Activated CD4-positive, alpha-beta T cell treated with anti-CD3 and anti-CD28 coated beads, Interleukin-2, amount 10 ng/mL, durations not matched to agents 7 days and 5 days (primary cell): ENCODE measurements at places on chromosomes 5 and 9. TPM values are rescaled to one million over a fixed set of nuclear protein-coding genes. Genes with fewer than 3 reads are reported as not detected.

GRCh38 chr9:90060256-90060655 is 455.4 kb downstream of the GADD45G start:
- no peak for DNase-seq

DNA sequence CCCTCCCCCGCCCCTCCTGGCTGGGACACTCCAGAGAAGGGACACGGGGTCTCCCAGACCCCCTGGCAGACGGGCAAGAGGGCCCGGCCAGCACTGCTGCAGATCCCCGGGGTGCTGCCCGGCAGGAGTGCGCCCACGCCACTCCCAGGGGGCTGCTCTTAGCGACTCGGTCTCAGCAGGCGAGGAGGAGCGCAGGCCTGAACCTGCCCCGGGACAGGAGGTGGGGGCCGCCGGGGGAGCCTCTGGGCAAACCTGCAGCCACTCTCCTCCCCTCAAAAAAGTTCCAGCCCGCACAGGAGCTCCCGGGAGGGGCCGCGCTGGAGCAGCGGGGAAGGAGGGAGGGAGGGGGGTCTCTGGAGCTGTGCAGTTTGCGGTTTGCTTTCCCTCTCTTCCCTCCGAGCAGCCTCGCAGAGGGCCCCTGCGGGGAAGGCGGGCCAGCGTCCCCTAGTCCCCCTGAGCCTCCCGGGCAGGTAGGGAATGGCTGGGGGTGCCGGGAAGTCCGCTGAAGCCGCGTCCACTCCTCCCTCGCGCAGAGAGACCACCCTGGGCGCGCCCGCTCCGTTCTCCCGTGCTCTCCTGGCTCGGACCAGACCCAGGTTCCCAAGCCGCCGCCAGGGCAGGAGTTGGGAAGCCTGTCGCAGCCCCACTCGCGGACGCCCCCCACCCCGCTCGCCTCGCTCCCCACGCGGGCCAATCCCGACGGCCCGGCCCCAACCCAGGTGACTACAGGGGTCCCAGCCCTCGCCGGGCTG is 44.2 kb downstream of the NACC2 start:
- DNase-seq: no peak

GRCh38 chr5:167348980-167349379 is 942.5 kb upstream of the WWC1 start:
- no peak for DNase-seq

GRCh38 chr9:76926324-76926741 is 20.4 kb upstream of the PRUNE2 start:
- no peak for DNase-seq

Gene FUT7
- total RNA-seq: 8.9 TPM

Gene ANKRD20A1
- 0.64 TPM for total RNA-seq

DNA sequence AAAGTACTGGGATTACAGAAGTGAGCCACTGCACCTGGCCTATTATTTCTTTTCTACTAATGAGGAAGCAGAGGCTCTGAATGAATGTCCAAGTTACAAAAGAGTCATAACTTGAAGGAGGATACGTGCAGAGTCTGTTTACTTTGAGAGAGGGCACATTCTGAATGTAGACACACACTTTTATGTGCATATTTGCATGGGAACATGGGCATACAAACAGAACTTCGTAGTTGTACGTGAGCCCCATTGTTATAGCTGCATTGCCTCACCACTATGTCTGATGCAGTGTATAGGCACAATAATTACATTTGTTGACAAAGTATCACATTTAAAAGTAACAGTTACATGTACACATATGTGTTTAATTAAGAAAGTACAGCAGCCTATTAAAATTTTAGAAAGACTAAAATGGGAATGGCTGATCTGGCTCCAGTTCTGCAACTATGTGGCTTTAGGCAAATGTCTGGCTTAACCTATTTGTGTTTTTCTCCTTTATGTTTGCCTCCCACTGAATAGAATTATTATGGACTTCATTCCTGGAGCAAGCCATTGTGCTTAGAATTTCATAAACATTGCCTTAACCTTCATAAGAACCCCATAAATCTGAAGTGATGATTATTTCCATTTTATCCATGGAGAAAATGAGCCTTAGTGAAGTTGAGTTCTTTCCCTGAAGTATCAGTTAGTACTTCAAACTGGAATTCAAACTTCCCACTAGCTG is 3.0 kb upstream of the DPYSL3 start:
- no peak for DNase-seq

GRCh38 chr5:14816999-14817761 is 54.4 kb downstream of the ANKH start:
- no peak for DNase-seq

Gene OTP
- not detected for total RNA-seq

- no peak for DNase-seq
These were observed 825.9 kb upstream of the GRAMD2B start for GRCh38 chr5:125597338-125597737.

DNA sequence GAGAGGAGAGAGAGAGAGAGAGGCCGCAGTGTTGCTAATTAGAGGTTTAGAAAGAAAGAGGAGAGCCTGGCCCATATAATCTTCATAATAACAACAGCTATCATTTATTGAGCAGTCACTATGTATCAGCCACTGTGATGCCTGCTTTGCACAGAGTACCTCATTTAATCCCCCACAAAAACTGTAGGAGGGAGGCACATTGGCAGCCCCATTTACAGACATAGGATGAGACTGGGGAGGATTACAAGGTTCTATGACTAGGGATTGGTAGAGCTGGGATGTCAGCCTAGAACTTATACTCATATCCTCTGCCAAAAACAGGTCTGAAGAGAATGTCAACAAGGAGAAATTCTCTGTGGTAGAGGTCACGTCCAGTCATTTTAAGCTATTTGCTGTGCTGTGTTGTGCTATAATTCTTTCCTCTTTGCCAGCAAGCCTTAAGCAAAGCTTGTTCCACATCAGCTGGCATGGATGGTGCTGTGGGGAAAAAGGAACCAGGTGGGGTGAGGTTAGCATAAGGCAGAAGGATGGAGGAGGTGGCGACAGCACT is 6.7 kb upstream of the GCNT4 start:
- DNase-seq: no peak

DNA sequence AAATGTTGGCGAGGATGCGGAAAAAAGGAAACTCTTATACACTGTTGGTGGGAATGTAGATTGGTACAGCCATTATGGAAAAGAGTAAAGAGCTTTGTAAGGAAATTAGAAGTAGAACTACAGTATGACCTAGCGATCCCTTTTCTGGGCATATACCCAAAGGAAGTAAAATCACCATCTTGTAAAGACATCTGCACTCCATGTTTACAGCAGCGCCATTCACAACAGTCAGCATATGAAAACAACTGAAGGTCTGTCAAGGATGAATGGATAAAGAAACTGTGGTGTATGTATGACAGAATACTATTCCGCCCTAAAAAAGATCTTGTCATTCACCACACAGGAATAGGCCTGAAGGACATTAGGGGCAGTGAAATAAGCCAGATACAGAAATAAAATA is 27.7 kb upstream of the SLC25A51 start:
- DNase-seq: no peak

DNA sequence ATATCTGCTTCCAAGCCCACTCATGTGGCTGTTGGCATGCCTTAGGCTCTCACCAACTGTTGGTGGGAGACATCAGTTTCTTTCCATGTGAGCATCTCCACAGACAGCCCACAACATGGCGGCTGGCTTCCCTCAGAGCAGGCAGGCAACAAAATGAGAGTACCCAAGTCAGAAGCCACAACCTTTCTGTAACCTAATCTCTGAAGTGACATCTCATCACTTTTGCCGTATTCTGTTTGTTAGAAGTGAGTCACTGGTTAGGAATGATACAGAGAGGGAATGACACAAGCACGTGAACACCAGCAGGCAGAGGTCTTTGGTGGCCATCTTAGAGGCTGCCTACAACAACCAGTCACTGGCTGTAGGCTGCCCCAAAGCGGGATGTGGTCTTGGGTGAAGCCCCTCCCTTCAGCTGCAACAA is 88.6 kb upstream of the RASGRF2 start:
- DNase-seq: no peak

DNA sequence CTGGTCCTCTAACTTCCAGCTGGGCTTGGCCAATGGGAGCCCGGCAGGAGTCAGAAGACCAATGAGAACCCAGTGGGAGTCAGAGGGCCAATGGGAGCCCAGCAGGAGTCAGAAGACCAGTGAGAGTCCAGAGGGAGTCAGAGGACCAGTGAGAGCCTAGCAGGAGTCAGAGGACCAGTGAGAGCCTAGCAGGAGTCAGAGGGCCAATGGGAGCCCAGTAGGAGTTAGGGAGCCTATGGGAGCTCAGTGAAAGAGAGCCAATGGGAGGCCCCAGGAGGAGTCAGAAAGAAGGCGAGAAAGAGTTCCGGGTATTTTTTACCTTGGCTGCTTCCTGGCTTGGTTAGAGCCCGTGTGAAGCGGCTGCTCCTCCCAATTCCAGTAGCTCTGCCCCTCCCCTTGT is 191.0 kb downstream of the GABBR2 start:
- no peak for DNase-seq

Gene PTGS1
- total RNA-seq: not detected

GRCh38 chr5:58326022-58326421 is 133.9 kb downstream of the PLK2 start:
- DNase-seq: no peak
